ENCODE measurements at places on chromosomes 3 and 15. TPM values are rescaled to one million over a fixed set of nuclear protein-coding genes. Genes with fewer than 3 reads are reported as not detected.

DNA sequence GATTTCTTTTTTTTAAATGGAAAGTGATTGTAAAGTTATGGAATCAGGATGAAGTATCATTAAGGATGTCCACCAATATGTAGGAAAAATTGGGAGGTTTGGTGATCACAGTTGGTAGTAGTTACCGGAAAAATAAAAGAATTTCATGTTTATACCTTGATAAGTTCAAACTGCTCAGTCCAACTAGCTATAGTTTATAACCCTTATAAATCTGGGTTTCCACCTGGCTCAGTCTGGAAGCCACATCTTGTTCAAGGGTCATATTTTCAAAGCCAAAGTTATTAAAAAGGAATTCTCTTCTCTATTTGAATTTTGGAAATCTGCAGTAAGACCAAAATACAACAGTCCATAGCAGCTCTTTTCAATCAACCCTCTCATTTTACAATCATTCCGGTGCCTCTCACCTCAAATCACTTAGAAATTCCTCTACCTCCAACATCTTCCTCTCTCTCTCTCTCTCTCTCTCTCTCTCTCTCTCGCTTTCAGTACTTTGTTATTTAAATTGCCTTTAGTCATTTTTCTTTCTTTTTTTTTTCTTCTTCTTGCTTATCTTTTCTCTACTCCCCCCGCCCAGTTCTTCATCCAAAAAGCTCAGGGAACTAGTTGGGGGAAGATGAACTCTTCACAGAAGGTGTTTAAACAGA is 186.2 kb upstream of the TBC1D5 start:
- no peaks in the 10 kb centered on the region for H3K36me3 ChIP-seq
- no peak for DNase-seq
- no peak overlapping the region for H3K4me3 ChIP-seq
- H3K27ac ChIP-seq = no peak overlapping the region
- no peaks in the 10 kb centered on the region for H3K27me3 ChIP-seq

GRCh38 chr3:178655488-178655887 is 119.3 kb downstream of the KCNMB2 start:
- H3K27me3 ChIP-seq = no peaks in the 10 kb centered on the region
- no peak for DNase-seq
- no peaks in the 10 kb centered on the region for H3K36me3 ChIP-seq
- no peak overlapping the region for H3K4me3 ChIP-seq
- H3K4me1 ChIP-seq = no peaks in the 10 kb centered on the region
- no peak overlapping the region for H3K27ac ChIP-seq

GRCh38 chr3:159528251-159528895 is 460.3 kb upstream of the IL12A start:
- H3K27ac ChIP-seq = no peak overlapping the region
- H3K27me3 ChIP-seq = no peaks in the 10 kb centered on the region
- no peak for DNase-seq
- H3K4me3 ChIP-seq = no peak overlapping the region

DNA sequence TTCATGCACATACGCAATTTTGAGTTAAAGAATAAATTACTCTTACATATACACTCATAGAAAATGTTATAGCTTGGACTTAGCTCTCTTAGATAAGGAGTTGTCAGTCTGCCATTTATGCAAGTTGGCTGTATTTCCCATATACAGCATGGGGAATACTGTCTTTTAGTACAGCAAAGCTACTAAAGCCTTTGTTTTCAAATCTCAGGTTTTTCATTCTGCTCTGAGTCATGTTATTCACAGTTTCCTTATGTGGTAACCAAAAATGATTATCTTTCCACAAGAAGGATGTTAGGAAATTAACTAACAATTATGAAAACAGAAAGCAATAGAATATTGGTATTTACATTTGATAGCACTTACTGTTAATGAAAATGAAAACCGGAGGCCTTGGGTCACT is 4.3 kb upstream of the TIPARP start:
- no peaks in the 10 kb centered on the region for H3K36me3 ChIP-seq
- no peak overlapping the region for H3K4me3 ChIP-seq
- H3K27ac ChIP-seq = no peak overlapping the region
- H3K4me1 ChIP-seq = peaks cover 6% of the 10 kb centered on the region

Gene UNC45A
- total RNA-seq = 25.1 TPM

DNA sequence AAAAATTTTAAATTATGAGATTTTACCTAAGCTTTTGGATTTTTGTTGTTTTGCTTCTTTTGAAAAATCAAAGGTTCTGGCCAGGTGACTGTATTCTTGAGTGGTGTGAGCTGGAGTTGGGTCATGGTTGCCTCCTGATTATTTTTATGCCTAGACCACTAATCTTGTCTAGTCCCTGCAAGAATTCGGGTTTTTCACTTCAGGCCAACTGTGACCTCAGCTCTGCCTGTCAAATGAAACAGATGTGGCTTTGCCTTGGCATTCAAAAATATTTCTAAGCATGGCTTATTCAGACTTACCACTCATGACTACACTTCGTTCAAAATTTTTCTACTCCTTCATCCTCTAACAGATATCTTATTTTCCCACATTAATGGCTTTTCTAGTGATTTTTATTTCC is 25.4 kb upstream of the CDV3 start:
- H3K27me3 ChIP-seq = no peaks in the 10 kb centered on the region
- H3K4me3 ChIP-seq = no peak overlapping the region
- no peaks in the 10 kb centered on the region for H3K36me3 ChIP-seq
- DNase-seq = no peak

- H3K36me3 ChIP-seq = peaks cover 29% of the 10 kb centered on the region
- peak; percentile 98 for DNase-seq
- H3K27ac ChIP-seq = peak within 1 kb of the TSS; percentile 74
- H3K4me3 ChIP-seq = peak within 1 kb of the TSS; percentile 91
- peaks cover 36% of the 10 kb centered on the region for H3K4me1 ChIP-seq
These were observed at the start of gene BUB1B for GRCh38 chr15:40160689-40161688. Gene BUB1B, plus strand, starts transcription at chr15:40161069. Its CDS starts 152 bp downstream, at chr15:40161221.

DNA sequence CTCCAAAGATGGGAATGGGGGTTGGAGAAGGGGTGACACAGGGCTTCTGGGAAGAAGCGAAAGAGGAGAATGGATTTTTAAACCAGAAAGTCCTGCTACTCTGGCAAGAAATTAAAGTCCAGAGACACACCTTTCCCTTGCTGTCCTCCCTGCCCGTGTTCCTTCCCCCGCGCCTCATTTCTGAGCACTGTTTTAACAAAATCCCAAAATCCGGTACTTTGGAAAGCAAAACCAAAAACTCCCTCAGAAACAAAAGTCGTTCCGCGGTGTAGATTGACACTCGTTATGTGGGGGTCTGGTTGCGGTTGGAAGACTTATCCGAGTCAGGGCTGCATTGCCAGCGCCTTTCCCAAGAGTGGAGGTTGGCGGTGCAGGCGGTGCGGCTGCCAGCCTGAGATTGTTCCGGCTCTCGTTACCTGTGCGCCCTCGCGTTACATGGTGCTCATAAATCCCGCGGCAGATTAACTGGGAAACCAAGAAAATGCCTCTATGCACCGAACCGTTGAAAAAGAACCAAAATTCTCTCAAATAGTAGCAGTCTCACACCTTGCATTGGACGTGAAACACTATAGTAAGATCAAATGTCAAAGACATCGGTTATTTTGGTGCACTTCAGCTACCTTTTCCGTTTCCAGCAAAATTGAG is 217.7 kb downstream of the MEIS2 start:
- no peaks in the 10 kb centered on the region for H3K27me3 ChIP-seq
- DNase-seq = no peak
- no peak overlapping the region for H3K27ac ChIP-seq
- peaks cover 39% of the 10 kb centered on the region for H3K4me1 ChIP-seq

GRCh38 chr3:52231502-52232278 is 6.2 kb upstream of the TLR9 start:
- no peak overlapping the region for H3K4me3 ChIP-seq
- H3K36me3 ChIP-seq = peaks cover 5% of the 10 kb centered on the region
- peak overlapping the region; percentile 33 for H3K27ac ChIP-seq
- H3K27me3 ChIP-seq = no peaks in the 10 kb centered on the region

DNA sequence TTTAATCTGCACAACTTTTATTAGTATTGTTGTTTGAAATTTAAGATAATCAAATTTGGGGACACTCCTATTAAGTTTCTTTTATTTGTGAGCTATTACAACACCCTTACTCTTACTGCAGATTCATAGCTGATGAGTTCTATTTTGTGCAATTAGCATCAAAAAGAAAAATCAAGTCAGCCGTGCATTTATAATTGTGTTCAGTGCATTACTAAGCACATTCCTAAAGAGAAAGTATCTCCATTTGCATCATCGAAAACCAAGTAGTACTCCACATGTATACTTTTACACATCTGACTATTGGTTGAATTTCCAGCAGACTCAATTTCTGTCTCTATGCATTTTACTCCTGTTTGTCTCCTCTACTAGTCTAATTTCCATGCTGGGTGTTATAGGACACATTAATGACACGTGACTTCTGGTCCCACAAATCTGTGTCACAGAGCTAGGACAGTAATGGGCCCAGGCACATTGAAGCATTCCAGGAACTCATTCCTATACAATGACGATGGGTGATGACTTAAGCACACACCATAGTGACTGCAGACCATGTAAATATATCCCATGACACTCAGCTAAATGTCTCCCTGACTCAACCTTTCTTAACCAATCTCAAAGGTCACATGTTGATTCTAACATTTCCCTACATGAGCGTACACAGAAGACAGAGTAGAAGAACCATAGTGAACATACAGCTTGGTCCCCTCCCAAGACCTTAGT is 477.5 kb downstream of the LPP start:
- H3K27me3 ChIP-seq = no peaks in the 10 kb centered on the region
- H3K36me3 ChIP-seq = no peaks in the 10 kb centered on the region
- H3K4me3 ChIP-seq = no peak overlapping the region
- no peak overlapping the region for H3K27ac ChIP-seq
- no peaks in the 10 kb centered on the region for H3K4me1 ChIP-seq

Gene RETNLB
- total RNA-seq = not detected

DNA sequence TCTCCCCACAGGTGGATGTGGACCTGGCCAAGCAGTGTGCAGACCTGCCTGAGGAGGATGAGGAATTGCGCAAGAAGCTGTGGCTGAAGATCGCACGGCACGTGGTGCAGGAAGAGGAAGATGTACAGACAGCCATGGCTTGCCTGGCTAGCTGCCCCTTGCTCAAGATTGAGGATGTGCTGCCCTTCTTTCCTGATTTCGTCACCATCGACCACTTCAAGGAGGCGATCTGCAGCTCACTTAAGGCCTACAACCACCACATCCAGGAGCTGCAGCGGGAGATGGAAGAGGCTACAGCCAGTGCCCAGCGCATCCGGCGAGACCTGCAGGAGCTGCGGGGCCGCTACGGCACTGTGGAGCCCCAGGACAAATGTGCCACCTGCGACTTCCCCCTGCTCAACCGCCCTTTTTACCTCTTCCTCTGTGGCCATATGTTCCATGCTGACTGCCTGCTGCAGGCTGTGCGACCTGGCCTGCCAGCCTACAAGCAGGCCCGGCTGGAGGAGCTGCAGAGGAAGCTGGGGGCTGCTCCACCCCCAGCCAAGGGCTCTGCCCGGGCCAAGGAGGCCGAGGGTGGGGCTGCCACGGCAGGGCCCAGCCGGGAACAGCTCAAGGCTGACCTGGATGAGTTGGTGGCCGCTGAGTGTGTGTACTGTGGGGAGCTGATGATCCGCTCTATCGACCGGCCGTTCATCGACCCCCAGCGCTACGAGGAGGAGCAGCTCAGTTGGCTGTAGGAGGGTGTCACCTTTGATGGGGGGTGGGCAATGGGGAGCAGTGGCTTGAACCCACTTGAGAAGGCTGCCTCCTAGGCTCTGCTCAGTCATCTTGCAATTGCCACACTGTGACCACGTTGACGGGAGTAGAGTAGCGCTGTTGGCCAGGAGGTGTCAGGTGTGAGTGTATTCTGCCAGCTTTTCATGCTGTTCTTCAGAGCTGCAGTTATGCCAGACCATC is 8.6 kb downstream of the VPS18 start:
- no peak overlapping the region for H3K4me3 ChIP-seq
- peaks cover 24% of the 10 kb centered on the region for H3K4me1 ChIP-seq
- no peak for DNase-seq
- H3K36me3 ChIP-seq = peaks cover 9% of the 10 kb centered on the region

Gene CASR
- not detected for total RNA-seq

- no peak overlapping the region for H3K27ac ChIP-seq
- no peaks in the 10 kb centered on the region for H3K27me3 ChIP-seq
- DNase-seq = no peak
- no peaks in the 10 kb centered on the region for H3K4me1 ChIP-seq
- H3K36me3 ChIP-seq = no peaks in the 10 kb centered on the region
These were observed 561.8 kb downstream of the FGF12 start for GRCh38 chr3:192165552-192165951.

DNA sequence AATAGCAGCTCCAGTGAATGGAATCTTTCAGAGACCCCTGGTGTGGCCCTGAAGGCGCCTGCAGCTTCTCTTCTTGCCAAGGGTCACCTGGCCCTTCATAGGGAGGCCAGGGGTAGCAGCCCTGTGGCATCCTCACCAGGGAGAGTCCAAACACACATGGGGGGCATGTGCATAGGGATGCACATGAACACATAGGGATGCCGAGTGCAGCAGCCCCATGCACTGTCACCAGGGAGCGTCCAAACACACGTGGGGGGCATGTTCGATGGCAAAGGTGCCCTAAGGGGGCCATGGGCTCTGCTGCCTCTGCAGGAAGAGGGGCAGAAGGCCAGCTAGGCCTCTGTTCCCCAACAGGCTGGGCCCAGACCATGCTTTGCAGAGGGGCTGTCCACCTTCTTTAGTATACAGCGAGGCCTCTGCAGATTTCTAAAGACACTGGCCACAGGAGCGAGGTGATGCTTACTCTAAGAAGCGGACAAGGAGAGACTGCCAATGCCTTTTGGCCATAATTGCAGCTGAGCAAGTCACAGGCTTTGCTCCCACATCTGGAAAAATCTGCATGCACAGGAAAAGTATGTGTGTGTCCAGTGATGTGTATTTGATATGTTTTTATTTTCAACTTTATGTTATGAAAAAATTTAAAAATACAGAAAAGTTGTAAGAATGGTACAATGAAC is 21.0 kb downstream of the ANAPC13 start:
- no peaks in the 10 kb centered on the region for H3K27me3 ChIP-seq
- no peak overlapping the region for H3K4me3 ChIP-seq
- H3K36me3 ChIP-seq = no peaks in the 10 kb centered on the region
- no peaks in the 10 kb centered on the region for H3K4me1 ChIP-seq
- no peak for DNase-seq

Gene GABRB3
- total RNA-seq = not detected

Gene DOCK3
- total RNA-seq = 0.04 TPM

GRCh38 chr3:196055683-196056270 is 26.1 kb downstream of the TFRC start:
- DNase-seq = peak; percentile 41
- H3K27me3 ChIP-seq = no peaks in the 10 kb centered on the region
- H3K27ac ChIP-seq = no peak overlapping the region
- H3K4me1 ChIP-seq = no peaks in the 10 kb centered on the region

- H3K4me1 ChIP-seq = peaks cover 7% of the 10 kb centered on the region
- H3K36me3 ChIP-seq = no peaks in the 10 kb centered on the region
- H3K27me3 ChIP-seq = no peaks in the 10 kb centered on the region
- no peak overlapping the region for H3K4me3 ChIP-seq
These were observed 46.2 kb downstream of the CD200 start for GRCh38 chr3:112379020-112379690.

Gene CXCR6
- total RNA-seq = not detected

All from Karpas-422 (cell line).